ENCODE measurements at places on chromosomes 2 and 18.

- DNase-seq, result no peak
These were observed 102.9 kb downstream of the BCL2 start for GRCh38 chr18:63216516-63217311.

DNA sequence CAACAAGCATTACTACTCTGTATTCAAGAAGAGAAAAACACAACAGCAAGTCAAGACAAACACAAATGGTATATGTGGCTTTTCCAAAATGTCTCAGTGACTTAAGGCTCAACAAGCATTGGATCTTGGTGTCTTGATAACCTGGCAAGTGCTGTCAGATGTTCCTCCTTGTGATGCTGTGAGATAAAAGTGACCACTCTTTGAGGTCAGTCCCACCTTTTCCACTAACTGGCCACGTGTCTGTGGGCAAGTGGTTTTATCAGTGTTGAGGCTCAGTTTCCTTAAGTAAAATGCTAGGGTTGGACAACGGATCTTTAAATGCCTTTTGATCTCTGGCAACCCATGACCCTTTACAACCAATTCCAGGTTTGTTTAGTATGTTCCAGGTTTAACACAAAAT lies 98.7 kb downstream of the BCL2 start:
- no peak for DNase-seq

GRCh38 chr18:52679354-52679753 lies 339.4 kb downstream of the DCC start:
- DNase-seq, result no peak

GRCh38 chr2:96601382-96602292 lies 36.5 kb downstream of the KANSL3 start:
- DNase-seq, result no peak

- no peak for DNase-seq
These were observed 129.7 kb upstream of the SIX2 start for GRCh38 chr2:45138904-45139303.

DNA sequence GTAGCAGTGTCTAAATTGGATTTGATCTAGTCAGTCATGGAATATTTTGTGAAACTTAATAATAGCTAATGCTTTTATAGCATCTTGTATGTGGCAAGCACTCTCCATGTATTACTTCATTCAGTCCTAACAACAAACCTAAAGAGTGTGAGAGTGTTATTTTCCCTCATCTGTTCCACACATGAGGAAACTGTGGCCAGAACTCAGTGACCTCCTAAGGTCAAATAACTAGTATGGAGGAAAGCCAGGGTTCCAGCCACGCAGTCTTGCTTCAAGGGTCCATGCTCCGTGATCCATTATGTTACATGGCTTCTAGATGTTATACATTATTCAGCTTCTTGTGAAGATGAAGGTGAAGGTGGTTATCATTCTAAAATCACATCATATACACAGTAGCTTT lies 45.5 kb downstream of the TWSG1 start:
- no peak for DNase-seq

DNA sequence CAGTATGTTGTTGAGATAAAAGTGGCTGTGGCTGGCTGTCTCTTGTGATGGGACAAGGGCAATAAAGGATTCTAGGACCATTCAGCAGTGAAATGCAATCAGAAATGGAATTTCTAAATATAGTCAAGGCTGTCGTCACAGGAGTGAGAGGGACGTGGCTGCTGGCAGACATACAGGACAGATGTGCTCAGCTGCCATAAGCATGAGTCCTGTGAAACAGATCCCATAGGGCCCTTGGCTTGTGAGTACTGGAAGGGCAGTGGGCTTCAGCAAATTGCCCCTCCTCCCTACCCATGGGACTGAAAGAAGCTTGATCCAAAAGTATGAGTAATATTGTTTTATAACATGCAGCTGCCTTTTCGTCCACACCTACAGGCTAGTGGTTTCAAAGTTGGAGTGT lies 4.2 kb upstream of the CNNM3 start:
- DNase-seq, result no peak

GRCh38 chr18:44726059-44726421 lies 45.4 kb downstream of the SETBP1 start:
- DNase-seq, result no peak

GRCh38 chr18:27142891-27143290 lies 42.2 kb downstream of the CHST9 start:
- no peak for DNase-seq

GRCh38 chr2:7857904-7858303 lies 824.0 kb upstream of the ID2 start:
- no peak for DNase-seq

DNA sequence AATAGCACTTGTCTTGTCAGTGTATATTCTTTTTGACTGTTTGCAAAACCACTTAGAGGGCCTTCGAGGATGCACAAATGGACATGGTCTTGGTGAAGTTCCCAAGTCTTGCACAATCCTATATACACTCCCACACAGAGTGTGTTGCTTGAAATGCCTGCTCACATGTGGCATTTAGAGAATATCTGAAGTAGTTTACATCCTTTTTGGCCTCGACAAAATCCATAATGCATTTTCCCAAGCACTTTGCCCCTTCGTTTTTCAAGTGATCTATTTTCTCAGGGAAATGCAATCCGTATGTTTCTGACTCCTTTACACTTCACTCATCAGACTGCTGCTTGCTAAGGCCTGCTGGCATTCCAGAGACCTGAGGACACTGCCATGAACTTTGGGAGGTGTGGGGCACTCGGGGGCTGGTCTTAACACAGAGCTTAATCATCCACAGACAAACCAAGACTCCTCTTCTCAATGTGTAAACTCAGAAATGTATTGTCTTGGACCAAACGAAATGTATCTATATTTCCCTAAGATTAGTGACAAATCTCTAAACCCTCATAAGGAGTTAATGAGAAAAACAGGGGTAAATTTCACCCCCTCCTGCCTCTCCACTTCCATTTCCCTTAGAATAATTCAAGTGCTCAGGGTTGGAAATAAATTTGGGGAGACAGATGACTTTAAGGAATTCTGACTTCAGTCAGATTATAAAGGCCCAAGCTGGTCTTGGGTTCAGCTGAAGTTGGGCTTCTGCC lies 219.3 kb upstream of the APCDD1 start:
- no peak for DNase-seq

GRCh38 chr2:167945660-167946368 lies 301.6 kb downstream of the STK39 start:
- DNase-seq, result no peak

GRCh38 chr2:84701880-84702279 lies 179.0 kb downstream of the TRABD2A start:
- DNase-seq, result no peak

- DNase-seq, result no peak
These were observed 269.3 kb upstream of the NCKAP5 start for GRCh38 chr2:133837441-133838094.

GRCh38 chr2:24860631-24861030 lies 59.4 kb downstream of the ADCY3 start:
- no peak for DNase-seq

GRCh38 chr2:66080127-66080526 lies 354.8 kb upstream of the MEIS1 start:
- DNase-seq, result no peak

DNA sequence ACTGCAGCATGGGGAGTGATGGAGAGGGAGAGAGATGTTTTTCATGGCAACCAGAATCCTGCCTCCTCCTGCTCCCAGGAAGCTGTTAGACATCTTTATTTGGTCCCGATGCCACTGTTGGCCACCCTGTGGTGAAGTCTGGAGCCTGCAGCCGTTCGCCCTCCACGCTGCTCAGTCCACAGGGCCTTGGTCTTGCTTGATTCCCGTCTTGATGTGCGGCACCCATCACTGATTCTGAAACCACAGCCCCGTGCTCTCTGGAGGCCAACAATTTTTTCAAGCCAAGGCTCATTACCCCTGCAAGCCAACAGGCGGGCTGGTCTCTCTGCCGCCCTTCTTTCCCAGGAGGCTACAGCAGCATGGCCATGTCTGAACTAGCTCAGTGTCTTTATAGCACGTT lies 24.5 kb downstream of the SIGLEC15 start:
- DNase-seq, result no peak

GRCh38 chr2:142940606-142941223 lies 63.3 kb downstream of the KYNU start:
- no peak for DNase-seq

GRCh38 chr2:225994748-225995405 lies 595.4 kb downstream of the NYAP2 start:
- DNase-seq, result no peak

GRCh38 chr2:186423481-186423880 lies 62.6 kb upstream of the ZC3H15 start:
- DNase-seq, result no peak

DNA sequence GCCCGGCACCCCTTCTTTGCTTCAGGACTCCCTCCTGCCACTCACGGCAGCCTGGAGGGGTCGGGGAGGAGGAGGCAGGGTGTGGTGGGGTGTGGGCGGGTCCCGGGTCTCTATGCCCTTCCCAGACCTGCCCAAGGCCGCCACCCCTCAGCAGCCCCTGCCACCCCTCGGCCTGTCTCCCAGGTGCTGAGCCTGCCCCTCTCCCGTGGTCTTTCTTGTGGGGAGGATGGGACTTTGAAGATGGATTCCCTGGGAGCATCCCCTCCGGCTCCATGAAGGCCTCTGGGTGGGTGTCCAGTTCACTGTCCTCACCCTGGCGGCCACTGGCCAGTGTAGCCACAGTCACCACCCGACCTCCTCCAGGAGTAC lies 23.2 kb downstream of the KCNIP3 start:
- DNase-seq, result no peak

- no peak for DNase-seq
These were observed 97.2 kb upstream of the PKDCC start for GRCh38 chr2:41950666-41950960.

- no peak for DNase-seq
These were observed 92.6 kb upstream of the CERS6 start for GRCh38 chr2:168363347-168364092.

DNA sequence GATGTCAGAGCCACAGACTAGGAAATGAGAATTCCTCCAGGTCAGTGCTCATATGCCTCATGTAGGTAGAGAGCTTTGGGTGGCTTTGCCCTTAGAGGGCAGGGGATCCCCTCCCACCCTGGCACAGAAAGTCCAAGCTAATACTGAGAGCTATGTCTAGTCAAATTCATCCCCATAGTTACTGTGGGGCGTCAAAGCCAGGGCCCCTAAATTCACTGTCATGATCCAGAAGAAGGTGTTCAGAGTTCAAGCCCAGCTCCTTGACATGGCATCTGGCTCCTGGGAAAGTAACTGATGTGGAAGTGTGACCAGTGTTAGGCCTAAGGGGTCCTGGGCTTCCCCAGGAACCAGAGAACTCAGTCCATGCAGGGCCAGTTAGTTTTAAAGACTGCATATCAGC lies 1.8 kb downstream of the THNSL2 start:
- DNase-seq, result no peak

DNA sequence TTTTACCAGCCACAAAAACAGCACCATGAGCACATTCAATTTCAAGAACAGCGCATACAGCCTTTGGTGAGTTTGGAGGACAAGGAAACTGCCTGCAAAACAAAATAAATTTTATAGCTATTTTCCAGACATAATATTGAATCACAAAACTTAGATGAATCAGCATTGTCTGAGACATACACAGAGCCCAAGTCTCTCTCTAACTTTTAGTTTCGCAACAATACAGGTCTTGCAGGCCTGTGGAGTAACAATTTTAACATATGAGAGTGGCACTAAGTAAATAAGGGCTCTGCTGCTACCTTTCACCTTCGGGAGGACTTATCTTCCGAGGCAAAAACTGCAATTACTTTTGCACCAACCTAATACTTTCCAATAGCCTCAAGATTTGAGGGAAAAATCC lies 56.1 kb upstream of the PEX13 start:
- DNase-seq, result no peak

GRCh38 chr18:58937071-58937886 lies 72.6 kb downstream of the ZNF532 start:
- DNase-seq, result no peak

GRCh38 chr2:241608881-241609280 lies 28.1 kb downstream of the THAP4 start:
- DNase-seq, result no peak

- DNase-seq, result peak; percentile 77
These were observed 124.8 kb downstream of the NUP35 start for GRCh38 chr2:183248866-183249567.

DNA sequence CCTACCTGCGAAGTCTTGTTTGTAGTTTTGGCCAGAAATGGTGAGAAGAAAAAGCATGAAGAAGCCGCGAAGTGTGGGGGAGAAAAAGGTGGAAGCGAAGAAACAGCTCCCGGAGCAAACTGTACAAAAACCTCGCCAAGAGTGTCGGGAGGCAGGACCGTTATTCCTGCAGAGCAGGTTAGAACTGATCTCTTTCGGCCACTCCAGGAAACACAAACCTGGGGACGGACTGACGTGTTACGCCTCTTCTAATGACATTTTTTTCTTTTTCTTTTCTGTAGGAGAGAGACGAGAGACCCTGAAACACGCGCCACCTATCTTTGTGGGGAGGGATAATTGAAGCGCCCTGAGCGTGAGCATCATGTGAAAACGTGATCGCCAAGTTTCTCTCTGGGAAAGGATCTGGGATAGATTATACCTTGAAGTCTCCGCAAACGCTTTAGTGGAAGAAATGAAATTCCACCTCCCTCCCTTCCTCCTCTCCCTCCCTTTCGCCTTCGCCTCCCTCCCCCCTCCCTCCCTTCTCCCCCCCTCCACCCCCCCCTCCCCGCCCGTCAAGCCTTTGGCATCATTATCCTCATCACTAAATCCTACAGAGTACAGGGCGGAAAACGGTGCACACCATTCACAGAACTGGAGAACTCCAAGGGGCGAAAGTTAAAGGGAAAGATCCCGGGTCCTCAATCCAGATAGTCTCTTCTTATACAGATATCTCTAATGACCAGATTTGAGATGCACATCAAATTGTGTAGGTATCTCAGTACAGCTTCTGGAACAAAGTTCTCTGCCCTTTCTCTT lies at the start of gene ZEB2:
TSS of gene ZEB2 (minus strand) at position 186 of the 798 bp plus-strand sequence. CDS start 2,769 bp downstream, outside the sequence.
- DNase-seq, result peak; percentile 49

GRCh38 chr2:48851161-48851560 lies 95.6 kb upstream of the LHCGR start:
- DNase-seq, result no peak

Measured in NCI-H748 treated with DMSO at 0.1 percent for 48 hours (cell line).